ENCODE measurements at places on chromosomes 16 and 17. TPM values are rescaled to one million over a fixed set of nuclear protein-coding genes. Genes with fewer than 3 reads are reported as not detected.

Gene BCL6B
- total RNA-seq, result 2.0 TPM

Gene TAC4
- total RNA-seq, result not detected

GRCh38 chr16:62816971-62817519, 780.8 kb upstream of the CDH8 start:
- DNase-seq, result no peak

DNA sequence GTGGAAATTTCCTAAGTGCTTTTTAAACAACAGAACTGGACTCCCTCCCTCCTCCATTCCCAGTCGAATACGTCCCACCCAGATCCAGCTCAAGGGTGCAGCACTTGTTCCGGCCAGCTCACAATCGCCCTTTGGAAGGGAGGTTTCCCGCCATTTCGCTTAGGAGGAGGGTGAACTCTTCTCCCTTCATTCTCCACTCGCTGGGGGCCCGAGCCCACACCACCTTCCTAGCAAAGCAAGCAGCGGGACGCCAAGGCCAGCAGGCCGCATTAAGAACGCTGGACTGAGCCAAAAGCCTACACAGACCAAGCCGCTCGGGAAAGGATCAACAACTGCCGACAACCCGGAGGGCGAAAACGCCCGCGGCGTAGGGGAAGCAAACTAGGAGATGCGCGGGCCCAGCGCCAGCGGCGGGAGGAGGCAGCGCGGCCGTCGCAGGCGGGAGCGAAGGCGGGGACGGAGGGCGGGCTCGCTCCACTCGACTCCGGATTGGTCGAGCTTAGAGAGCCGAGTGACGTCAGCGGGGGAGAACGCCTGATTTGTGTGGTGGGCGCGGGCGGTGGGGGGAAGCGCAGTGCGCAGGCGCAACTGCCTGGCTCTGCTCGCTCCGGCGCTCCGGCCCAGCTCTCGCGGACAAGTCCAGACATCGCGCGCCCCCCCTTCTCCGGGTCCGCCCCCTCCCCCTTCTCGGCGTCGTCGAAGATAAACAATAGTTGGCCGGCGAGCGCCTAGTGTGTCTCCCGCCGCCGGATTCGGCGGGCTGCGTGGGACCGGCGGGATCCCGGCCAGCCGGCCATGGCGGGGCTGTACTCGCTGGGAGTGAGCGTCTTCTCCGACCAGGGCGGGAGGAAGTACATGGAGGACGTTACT, at the start of gene PPM1D:
PPM1D (plus strand) TSS at position 574 of the 870 bp plus-strand sequence; CDS start at position 796, 222 bp downstream.
- peak; percentile 97 for DNase-seq

Gene C16orf46
- total RNA-seq, result 0.41 TPM

Measured in frontal cortex (tissue), 4 donors.